Stimulated activated CD4-positive, alpha-beta T cell treated with anti-CD3 and anti-CD28 coated beads, Interleukin-15, amount 100 ng/mL, for 1 hour (primary cell): ENCODE measurements at places on chromosomes 4 and X.

- DNase-seq = no peak
Observed at GRCh38 chrX:136185401-136186022, 38.2 kb downstream of the FHL1 start.

DNA sequence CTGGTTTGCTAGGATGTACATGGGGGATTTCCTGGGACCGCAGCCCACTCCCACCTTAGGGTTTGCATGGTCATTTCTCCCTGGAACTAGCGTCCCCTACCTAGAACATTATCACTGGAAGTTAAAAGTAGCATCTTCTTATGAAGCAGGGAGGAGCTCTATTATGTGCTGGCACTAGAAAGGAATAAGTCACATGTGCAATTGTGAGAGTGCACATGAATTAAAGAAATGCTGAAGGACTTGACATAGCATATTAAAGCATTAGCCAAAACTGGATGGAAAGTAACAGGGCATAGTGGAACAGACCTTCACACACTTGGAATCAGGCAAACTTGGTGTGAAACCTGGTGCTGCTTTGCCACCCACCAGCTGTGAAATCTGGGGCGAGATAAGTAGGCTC is 2.7 kb downstream of the EXOC1L start:
- no peak for DNase-seq

- DNase-seq = no peak
Observed at GRCh38 chr4:105158837-105159236, 12.2 kb downstream of the TET2 start.

DNA sequence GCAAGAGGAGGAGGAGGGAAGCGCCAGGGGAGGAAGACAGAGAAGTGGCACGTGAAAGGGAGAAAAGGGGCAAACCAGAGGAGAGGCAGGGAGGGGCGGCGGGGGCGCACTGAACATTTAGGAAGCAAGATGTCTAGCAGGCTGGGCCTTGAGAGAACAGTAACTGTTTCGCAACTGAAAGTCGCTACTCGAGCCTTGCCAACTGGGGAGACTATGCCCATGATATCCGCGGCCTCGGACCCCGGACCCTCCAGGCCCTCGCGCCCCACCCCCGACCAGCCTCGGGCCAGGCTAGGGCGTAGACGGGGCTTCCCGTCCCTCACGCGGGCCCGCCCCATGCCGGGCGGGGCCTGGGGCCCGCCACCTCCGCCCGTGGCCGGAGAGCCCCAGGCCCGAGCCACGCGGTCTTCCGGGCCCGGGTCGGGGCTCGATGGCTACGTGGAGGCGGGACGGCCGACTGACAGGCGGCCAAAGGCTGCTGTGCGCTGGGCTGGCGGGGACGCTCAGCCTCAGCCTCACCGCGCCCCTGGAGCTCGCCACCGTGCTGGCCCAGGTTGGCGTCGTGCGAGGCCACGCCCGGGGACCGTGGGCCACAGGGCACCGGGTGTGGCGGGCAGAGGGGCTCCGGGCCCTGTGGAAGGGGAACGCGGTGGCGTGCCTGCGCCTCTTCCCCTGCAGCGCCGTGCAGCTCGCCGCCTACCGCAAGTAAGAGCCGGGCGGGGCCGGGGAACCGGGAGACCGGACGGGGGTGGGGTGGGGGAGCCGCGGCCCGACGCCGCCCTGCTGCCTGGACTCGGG is at the start of gene SLC25A43:
Gene SLC25A43, plus strand, starts transcription at position 363 of the 798 bp plus-strand sequence. Its CDS starts 68 bp downstream, at position 431.
- peak; percentile 16 for DNase-seq

GRCh38 chr4:159071969-159072765 is 30.7 kb upstream of the RAPGEF2 start:
- no peak for DNase-seq

DNA sequence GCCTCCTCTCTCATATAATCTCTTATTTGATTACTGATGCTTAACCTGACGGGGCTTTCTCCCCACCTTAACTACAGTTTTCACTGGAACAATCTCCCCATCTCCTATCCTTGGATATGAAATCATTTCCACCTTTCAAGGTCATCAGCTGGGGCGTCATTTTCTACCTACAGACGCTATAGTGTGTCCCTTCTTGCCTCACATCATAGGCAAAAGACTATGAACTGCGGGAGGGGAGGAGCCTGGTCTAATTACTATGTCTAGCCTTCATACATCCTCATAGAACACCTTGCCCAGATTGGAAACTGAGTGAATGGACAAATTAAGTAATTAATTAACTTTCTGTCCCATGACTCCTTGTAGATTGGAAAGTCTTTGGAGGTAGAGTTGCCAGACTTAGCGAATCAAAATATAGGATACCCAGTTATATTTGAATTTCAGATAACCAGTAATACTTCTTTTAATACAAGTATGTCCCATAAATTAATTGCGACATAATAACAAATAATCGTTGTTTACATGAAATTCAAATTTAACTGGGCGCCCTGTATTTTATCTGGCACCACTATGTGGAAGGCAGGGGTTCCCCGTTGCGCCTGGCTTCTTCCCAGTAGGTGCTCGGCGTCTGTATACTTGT is 752 bp upstream of the ATP6AP2 start:
- no peak for DNase-seq

DNA sequence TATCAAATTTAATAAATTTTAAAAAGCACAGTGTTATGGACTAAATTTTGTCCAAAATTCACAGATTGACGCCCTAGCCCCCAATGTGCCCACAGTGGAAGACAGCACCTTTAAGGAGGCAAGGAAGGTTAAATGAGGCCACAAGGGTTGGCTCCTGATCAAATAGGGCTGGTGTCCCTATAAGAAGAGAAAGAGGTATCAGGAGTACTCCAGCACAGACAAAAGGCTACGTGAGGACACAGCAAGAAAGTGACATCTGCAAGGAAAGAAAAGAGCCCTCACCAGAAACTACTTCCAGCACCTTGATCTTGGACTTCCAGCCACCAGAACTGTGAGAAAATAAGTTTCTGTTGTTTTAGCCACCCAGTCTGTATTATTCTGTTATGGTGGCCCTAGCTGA is 48.8 kb downstream of the FAM13A start:
- no peak for DNase-seq

DNA sequence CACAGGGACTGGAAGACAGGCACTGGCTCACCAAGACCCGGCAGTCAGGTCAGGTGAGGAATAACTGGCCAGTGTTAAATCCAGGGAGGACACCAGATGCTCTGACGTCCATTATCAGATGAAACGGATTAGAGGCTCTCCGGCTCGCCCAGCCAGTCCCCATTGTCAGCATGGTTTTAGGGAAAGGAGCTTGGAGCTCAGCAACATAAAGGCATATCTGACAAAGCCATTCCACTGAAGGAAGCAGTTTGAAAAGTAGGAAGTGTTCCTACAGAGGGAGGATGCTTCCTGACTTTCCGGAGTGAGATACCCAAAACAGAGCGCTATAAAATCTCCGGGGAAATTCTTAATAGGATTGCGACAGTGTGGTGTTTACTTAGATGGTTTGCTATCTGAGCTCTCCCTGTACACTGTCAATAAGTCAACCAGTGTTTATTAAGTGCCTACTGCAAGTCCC is 14.8 kb downstream of the NDNF start:
- no peak for DNase-seq

DNA sequence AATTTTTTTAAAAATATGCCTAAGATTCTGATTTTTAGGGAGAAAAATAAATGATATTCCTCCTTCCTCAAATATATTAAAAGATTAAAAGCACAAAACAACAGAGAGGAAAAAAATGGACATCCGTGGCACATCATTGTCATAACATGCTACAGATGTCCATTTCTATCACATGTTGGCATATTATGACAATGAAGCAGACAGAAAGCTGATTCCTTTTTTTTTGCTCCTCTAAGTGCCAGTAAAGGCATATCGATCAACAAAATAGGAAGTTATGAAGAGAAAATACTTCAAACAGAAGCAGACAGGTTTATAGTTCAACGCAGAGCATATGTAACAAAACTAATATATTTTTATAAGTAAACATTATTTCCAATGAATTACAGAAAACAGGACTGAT is 11.2 kb downstream of the KLHL8 start:
- DNase-seq = no peak

- DNase-seq = no peak
Observed at GRCh38 chrX:13666836-13667235, 13.9 kb downstream of the TCEANC start.

DNA sequence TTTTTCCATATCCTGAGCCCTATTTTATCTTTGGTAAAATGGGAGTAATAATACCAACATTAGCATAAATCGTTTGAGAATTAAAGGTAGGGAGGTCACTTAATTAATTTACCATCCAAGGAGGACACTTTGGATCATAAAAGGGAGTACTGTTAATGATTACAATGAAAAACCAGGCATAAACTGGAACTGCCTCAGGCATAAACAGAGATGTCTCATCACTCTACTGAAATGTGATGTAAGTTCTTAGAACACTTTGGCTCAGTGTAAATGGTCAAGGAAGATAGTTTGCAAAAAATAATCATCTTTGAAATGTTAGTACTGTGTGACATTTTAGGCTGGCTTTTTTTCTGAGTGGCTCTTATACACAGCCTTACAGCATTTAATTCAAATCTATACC is 268.7 kb downstream of the SLC39A8 start:
- no peak for DNase-seq

DNA sequence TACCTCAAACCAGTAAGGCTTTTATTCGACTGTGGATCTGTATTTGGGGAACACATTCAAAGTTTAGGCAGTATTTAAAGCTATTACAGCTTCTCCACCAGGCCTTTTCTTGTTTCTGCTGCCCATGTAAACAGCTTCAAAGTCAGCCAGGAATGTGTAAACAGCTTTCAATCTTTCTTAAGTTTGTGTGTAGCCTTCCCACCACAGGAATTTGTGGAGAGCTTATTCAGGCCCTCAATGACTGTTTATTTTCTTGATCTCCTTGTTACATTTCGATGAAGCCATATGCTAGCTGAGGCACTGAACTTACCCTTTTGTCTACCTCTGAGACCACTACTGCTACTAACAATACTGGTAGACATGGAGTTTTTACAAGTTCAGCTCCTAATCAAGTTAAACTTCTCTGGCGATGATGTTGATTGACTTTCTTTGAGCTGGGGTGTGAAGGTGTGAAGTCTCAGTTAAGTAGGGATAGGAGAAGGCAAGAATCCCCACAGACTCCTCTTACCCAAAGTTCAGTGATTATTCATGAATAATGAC is 72.6 kb downstream of the NWD2 start:
- no peak for DNase-seq

DNA sequence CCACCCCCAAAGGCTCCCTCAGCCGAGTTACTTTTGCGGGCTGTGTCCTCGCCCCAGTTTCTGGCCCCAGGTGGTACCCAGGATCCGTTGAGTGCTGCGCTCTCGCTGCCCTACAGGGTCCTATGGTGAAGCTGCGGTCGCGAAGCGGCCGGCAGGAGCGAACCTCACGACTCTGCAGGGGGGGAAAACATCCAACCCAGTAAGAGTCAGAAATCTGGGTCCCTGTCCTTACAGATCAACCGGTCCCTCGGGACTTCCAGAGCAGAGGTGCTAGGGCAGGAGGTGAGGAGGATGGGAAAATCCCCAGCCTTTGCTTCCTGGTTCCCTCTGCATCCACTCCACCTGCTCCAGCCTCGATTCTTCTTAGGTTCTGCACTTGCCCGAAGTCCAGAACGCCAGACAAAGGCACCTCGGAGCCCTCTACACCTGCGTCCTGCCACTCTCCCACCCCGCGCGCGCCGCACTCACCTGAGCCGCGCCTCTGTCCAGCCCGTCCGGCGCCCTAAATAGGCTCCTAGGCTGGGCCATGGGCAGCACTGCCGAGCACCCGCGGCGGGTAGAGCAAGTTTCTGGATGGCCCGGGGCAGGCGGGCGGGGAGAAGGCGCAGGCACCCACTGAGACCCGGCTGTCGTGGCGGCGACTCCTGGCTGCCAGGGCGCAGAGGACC is at the start of gene HS3ST1:
Gene HS3ST1, minus strand, starts transcription at position 664 of the 668 bp plus-strand sequence. CDS start 28,889 bp downstream, outside the sequence.
- DNase-seq = no peak

GRCh38 chr4:102734591-102735385 is 26.0 kb downstream of the MANBA start:
- no peak for DNase-seq

DNA sequence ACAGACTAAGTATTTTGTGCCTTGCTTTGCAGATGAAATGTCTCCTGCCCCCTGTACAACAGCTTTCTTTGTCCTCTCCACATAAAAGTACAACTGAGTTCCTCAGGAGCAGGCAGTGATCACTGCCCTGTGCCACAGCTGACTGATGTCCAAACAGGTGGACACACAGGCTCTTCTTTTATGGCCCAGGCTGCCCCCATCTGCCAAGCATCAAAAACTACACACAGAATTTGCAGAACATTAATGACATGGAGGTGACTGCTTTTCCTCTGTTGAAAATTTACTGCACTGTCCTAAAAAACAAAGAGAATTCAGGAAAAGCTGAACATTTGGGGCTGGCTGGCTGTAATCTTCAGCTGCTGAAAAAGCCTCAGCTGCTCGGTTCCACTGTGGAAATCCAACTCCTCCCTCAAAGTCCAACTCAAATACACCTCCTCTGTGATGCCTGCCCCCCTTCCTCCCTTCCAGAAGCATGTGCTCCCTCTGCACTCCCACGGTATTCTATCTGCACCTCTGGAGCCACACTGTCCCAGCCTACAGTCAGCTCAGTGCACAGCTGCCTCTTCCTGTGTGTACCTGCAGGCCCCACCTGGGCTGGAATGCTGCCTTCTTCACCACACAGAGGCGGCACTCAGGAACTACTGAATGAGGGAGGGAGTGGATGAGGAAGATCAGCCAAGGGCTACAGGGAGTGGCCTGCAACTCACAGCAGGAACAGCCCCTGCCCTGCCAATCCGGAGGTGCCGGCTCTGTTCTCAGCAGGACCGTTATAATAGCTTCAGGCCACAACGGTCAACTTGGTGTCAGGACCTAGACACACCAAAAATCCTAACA is 10.3 kb downstream of the AFAP1 start:
- DNase-seq = no peak

- no peak for DNase-seq
Observed at GRCh38 chrX:11724122-11725017, 33.7 kb upstream of the MSL3 start.

DNA sequence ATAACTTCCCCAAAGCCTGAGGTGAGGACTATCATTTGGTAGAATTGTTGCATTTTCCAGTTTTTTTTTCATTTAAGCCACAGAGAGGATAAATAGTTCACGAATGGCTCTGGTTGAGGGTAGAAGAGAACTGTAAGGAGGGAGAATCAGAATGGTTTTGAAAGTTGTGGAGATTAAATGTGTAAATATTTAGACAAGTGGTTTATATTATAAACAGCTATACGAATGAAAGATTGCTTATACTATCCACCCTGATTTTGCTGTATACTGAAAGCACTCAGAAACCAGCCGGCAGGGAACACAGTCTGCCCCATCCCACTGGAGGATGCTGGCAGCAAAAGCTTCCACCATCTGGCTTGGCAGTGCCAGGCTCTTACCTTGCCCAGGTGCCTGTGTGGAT is 341.1 kb downstream of the RAPGEF2 start:
- DNase-seq = no peak
